Kidney glomerular epithelial cell (primary cell): ENCODE measurements at places on chromosomes 11 and 22.

DNA sequence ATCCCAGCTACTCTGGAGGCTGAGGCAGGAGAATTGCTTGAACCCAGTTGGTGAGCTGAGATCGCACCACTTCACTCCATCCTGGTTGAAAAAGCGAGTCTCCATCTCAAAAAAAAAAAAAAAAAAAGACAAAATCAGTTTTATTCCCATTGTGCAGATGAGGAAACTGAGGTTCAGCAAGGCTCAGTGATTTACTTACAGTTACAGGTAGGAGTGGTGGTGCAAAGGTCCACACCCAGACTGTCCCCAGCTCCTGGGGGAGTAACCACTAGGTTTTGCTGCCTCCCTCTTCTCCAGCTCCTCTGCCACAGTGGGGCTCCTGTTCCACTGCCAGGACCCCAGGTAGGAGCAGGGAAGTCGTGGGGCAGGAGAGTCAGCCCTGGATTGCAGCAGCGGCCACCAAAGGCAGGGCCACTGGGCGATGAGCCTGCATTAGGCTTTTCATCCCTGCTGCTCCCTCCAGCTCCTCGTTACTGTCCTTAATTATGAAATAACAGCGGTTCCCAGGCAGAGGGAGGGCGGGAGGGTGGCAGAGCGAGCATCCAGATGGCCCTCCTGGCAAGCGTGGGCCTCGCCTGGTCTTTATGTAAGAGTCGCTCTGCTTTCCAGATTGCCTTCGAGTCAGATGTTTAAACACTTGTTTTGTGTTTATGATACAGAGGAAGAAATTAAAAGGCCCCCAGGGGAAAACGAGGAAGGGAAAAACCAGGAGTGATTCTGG is 15.5 kb upstream of the RASD2 start:
- no peak for DNase-seq

GRCh38 chr22:28837640-28838039 is 37.3 kb upstream of the XBP1 start:
- DNase-seq, result no peak

DNA sequence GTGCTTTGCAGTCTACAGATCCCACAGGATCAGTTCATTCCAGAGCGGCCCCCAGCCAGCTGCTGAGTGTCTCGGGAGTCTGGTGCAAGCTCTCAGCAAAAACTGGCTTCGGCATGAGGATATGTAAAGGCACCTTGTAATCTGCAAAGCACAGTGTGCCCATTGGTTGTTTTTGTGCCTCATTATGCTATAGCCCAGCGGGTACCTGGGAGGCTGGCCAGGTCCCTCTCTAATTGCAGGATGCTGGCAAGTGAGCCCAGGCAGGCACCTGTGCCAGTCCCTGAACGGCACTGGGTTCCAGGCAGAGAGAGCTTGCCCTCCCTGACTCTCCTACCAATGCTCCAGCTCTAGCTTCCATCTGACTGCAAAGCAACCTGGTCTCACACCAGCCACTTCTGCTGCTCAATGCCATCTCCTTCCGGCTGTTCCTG is 128.7 kb downstream of the DSCAML1 start:
- DNase-seq, result no peak

- no peak for DNase-seq
Observed at GRCh38 chr11:57542582-57542981, 5.2 kb downstream of the SMTNL1 start.

GRCh38 chr11:36131721-36132397 is 157.4 kb downstream of the COMMD9 start:
- no peak for DNase-seq

DNA sequence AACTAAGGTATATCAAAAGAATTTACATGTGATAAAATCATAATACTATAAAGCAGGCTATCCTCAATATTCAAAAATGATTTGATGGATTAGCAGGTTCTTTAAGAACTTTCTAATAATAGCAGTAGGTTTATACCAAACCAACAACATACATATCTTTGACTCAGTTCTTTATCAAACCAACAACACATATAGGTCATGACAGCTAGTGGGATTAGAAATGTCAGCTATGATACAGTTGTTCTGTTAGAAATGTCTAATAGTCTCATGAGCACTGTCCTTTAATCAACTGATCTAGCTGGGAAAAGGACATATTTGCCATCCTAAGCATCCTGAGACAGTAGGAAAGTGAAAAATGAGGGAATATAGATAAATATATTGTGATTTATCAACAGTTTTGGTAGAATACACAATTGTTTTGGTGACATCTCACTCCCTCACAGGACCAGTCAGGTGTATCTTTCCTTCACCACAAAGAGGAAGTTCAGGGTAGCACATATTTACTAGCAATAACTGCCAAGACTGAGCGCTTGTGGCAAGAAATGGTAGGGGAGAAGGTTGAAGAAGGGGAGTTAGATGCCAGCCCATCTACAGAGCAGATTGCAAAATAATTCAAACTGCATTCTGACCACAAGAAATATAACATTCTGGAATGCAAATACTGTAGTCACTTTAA is 90.8 kb upstream of the APOA1 start:
- DNase-seq, result no peak

GRCh38 chr11:107830915-107831540 is 27.6 kb downstream of the SLC35F2 start:
- no peak for DNase-seq

DNA sequence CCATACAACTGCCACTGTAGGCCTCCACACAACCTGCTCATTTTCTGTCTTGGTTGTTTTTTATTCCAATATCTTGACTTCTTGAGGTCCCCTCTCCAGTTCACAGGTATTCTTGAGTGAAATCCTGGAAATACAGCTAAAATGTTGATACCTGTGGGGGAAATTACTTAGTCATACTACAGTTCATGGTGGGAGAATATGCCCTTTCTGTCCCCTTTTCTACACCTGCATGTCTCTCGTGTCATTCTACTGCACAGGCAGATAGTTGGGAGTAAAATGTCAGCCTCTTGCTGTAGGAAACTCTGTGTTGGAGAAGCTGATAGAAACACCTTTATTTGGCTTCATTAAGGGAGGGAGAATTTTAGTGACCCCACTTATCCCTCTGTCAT is 4.6 kb downstream of the OOSP4A start:
- DNase-seq, result no peak
